ENCODE measurements at places on chromosomes 4 and X.

GRCh38 chr4:158644356-158644755, 27.3 kb downstream of the C4orf46 start:
- no peak for DNase-seq

DNA sequence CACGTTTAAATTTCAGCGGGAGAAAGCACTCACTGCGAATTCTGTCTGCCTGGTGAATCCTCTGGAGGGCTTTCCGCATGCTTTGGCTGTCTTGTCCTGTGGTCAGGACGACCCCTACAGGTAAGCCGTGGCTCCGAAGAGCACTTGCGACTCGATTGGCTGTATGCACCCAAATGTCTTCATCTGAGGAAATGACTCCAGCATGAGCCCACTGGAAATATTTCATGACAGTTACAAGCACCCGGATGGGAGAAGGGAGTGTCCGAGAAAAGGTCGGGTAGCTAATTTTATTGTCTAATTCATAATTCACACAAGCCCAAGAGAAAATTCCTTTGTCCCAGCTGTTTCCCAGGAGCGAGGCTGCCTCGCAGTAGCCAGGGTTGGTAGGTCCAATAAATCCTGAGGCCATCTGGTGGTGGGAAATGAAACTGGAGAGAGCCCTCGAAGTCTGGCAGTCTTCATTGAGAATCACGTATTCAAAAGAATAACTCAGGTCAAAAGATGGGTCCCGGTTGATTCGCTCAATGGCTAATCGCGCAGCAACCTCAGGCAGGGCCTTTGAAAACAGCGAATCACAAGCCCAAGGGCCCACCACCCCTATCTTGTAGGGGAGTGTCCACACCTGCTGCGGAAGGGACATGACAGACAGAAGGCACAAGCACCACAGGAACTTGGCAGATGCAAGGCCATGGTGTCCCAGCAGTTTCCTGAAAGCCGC, 6.6 kb downstream of the GUCY2F start:
- peak; percentile 28 for DNase-seq

DNA sequence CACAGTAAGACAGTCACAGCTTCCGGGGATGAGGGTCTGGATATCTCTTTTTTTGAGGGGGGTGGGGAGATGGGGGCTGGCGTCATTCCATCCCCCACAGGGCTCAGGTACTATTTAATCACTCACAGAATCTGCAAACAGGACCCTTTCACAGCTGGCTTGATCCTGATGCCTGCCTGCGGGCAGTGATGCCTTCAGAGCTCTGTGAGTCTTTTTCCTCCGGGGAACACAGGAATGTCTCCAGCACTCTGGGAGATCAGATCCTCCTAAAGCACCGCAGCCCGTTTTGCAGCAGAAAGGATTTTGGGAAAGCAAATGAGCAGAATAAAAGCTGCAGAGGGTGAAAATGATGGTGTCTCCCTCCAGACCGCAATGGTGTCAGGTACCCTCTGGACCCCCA, 13.2 kb upstream of the SHOX start:
- no peak for DNase-seq

DNA sequence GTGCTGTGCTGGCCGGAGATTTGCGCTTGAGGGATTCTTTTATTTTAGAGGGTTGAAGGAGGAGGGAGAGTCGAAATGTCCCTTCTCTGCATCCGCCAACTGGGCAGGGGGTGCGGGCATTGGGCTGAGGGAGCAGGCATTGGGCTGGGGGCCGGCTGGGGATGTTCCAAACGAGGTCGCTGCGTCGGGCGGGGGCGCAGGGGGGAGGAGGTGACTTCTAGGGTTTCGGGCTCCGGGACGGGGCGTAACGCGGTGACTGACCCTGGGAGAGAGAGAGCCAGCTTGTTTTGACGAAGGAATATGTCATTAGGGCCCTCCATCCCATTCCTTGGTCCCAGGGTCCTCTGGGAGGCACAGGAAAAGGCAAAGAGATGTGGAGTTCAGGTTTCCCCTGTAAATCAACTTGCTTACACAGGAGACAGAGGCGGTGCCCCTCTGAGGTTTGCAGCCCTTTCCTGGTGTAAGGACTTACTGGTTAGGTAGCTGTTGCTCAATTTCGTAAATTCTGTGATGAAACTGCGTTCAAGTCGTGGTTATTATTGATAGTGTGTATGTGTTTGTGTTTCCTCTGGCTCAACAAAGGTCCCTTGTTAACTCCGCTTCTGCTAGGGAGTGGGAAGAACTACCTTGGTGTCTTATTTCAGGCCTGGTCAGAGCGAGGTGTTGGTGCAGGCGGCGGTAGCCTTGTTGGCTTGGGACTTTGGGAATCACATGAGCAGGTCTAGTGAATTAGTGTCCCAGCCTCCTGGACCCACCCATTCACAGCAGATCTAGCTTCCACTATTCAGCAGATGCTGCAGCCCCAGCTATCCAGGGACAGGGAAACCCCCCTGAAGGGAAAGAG, 716 bp downstream of the FHIP1A start:
- no peak for DNase-seq

GRCh38 chr4:138598226-138598625, 356.1 kb upstream of the SLC7A11 start:
- DNase-seq, result no peak

- DNase-seq, result no peak
Measured at GRCh38 chr4:62288808-62289541, 1088.8 kb downstream of the ADGRL3 start.

DNA sequence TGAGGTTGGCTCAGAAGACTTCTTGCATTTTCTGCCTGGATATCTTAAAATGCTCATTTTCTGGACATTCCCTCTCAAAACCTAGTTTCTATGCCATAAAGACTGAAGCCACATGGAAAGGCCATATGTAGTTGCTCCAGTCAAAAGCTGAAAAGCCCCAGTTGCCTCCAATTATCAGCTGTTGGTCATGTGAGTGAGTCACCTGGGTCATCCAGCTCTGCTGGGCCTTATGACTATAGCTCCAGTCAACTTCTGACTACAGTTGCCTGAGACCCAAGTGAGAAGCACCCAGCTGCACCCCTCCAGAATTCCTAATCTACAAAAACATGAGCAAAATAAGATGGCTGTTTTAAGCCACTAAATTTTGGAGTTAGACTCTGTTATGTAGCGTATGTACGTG, 41.9 kb downstream of the HELQ start:
- DNase-seq, result no peak

GRCh38 chr4:108965016-108965415, 202.2 kb upstream of the ETNPPL start:
- no peak for DNase-seq

DNA sequence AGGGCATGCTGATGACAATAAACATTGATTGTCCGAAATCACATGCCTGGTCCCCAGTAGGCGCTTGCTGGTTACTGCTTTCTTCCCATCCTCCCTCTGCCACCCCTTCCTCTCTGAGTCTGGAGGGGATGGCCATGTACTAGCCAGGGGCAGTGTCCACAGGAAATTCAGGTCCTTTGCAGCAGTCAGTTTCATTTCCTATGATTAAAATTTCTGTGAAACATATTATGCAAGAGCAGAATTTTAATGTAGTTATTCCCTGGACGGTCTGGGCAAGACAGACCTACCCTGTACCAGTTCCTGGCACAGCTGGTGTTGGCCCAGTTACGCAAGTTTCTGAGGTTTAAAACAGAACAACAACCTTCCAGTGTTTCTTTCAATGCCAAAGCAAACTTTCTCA, 28.2 kb upstream of the TLR2 start:
- DNase-seq, result no peak

DNA sequence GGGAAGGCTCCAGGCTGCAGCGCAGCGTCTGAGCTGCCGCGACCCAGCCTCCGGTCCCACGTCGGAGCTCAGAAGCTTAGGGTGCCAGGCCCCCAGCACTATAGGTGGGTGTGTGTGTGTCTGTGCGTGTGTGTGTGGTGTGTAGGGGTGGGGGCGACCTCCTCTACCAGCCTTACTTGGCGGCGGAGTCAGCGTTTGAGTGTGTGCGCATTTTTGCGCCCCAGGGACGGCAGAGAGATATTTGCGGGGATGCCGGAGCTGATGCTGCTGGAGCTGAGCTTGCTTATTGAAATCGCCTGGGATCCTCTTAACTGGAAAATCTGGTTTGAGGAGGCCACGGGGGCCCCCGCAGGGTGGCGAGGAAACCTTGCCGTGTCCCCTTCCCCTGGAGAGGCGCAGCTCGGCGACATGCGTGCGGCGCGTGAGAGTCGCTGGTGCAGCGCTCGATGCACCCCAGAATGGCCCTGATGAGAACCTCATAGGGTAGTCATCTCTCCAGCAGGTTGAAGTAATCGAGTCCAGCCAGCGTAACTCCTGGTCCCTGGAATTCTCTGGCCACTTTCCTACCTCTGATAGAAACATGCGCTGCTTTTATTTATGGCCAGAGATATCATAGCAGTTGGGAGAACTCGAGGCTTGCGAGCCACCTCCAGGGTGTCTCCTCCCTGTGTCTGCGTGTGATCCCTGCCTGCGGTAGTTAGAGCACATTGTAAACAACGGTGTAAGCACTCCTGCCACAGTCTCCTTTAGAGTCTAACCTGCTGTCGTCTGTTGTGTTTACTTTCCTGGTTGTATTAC, 2.7 kb downstream of the ADGRL3 start:
- no peak for DNase-seq

- DNase-seq, result no peak
Measured at GRCh38 chr4:35500812-35501211, 743.5 kb downstream of the ARAP2 start.

- no peak for DNase-seq
Measured at GRCh38 chrX:98795636-98796035, 1614.4 kb downstream of the PCDH19 start.

- no peak for DNase-seq
Measured at GRCh38 chr4:80484712-80485111, 149.2 kb downstream of the CFAP299 start.

- DNase-seq, result peak; percentile 84
Measured at GRCh38 chrX:72131317-72132294, at the start of gene RTL5. Gene RTL5 (minus strand): TSS chrX:72131915.

DNA sequence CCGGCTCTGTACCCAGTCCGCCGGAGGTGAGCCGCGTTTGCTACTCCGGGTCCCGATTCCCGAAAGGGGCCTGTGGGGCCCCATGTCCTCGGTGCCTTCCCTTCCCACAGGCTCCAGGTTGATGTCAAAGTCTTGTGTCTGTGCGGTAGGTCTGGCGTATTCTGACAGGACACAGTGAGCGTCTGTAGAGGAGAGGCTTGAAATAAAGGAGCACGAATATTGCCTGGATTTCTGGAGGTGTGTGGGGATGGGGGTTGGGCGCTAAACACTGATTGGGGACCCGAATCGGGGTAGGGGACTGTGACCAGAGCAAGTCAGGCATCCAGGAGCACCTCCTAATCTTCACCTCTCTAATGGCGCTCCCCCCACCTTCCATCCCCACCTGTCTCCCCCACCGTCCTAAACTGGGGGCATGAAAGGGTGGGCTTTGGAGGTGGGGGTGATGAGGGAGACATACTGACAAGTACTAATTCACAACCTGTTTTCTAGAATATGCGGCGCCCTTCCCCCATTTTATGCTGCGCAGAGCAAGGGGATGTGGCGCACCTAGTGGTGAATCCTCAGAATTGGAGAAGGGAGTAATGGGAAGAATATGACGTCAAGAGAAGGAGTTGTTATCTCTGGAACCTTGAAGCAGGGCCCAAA, 855 bp downstream of the GPRASP2 start:
- peak; percentile 25 for DNase-seq

DNA sequence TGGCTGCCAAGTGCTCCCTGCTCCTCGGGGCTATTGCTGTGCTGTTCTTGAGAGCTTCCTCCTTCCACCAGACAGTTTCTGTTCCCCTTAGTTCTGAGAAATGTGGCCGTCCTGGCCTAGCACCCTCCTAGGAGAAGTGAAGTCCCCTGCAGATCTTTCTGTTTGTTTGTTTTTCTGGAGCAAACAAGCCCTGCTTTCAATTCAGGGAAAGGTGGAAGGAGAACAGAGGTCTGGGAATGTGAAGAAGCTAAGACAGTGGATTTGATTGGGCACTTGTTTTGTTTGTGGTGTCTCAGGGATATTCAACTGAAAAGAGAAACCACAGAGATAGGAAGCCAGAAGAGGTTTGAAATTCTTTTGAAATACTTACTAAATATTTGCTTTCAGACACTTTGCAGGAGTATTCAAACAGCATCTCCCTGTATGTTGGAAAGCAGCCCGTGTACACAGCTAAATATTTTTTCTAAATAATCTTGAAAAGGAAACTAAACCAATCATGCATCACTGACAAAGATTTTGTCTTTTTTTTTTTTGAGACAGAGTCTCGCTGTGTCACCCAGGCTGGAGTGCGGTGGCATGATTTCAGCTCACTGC, 36.5 kb upstream of the PPM1K start:
- no peak for DNase-seq

GRCh38 chr4:75723163-75724065, 963 bp upstream of the USO1 start:
- DNase-seq, result peak; percentile 24

GRCh38 chr4:120004054-120004453, 62.6 kb downstream of the MAD2L1 start:
- no peak for DNase-seq

GRCh38 chrX:69131886-69132285, 33.4 kb downstream of the PJA1 start:
- no peak for DNase-seq

DNA sequence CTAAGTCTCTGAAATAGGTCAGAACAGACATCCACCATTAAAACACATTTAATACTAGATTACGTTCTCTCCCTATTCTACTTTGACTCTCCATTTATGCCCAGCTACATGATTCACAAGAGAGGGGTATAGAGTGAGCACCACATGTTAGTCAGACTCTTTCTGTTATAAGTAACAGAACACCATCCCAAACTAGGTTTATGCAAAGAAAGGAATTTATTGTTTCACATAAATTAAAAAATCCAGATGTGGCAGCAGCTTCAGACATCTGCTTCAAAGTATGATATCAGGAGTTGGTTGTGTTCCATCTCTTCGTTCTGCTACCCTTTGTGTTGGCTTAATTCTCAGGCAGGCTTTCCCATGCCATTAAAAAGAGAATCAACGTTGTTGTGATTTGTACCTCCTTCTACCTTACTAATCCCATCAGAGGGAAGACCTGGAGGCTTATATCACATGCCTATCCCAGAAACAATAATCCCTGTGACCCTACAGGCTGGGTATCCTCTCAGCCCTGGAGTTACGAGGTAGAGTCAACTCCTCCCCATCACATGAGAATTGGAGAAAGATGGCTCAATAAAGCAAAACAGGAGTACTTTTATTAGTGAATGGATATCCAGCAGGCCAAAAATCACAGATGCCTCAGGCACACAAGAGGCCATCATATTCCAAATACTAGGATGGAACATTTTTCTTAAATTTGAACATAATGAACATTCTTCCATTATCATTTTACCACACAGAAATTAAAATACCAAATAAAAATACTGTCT, 163.2 kb downstream of the SLC7A11 start:
- DNase-seq, result no peak

- no peak for DNase-seq
Measured at GRCh38 chrX:24668111-24668510, 21.0 kb upstream of the PCYT1B start.

Data from DMS79 treated with DMSO at 0.1 percent for 48 hours (cell line).